ENCODE measurements at places on chromosomes 6 and 20.

GRCh38 chr6:43454290-43454695 lies 1.1 kb downstream of the DLK2 start:
- DNase-seq = no peak

DNA sequence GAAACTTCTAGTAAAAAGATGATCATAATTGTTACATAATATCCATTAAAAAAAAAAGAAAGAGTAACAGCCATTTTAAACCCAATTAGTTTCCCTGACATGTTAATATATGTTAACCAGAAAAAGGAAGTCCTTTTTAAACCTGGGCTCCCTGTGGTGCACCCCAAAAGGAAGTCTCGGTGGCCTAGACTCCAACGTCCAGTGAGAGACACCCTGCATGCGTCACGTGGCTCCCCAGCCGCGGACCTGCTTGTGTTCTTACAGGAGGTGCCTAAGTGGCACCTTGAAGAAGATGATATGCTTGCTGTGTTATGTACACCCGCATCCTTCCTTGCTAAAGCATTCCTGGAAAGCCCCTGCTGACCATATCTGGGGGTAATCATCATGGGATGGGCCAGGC lies 50.1 kb downstream of the FOXC1 start:
- DNase-seq = no peak

GRCh38 chr6:133548423-133549159 lies 307.4 kb downstream of the EYA4 start:
- no peak for DNase-seq

DNA sequence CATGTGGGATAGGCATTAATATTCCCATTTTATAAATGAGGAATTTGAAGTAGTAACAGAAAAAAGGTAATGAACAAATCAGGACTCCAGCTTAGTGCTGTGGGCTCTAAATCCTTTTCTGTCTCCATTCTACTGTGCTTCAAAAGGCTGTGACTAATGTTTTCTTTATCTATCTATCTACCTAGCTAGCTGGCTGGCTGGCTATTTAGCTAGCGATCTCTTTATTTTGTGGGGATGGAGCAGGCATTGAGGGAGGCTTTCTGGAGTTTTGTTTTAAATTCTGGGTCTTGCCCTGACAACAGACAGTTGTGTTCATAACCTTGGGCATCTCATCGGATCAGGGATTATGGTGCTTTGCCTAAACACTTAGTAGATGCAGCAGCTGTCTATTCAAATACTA lies 139.2 kb downstream of the SOX4 start:
- no peak for DNase-seq

DNA sequence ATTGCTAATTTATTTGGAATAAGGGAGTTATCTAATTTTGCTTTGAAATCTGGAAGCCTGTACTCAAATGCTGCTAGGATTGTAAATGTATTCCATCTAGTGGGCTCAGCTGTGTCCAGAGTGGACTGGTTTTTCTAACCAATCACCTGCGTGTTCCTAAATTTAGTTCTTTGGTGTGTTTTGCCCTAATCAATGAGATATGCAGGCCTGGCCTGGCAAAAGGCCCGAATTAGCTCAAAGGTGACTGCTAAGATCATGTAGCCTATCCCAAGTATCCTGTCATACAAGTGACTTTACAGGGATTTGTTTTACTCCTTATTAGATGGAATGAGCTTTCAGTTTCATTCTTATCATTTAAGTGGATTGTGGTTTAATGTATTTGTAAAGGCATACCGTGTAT lies 51.3 kb upstream of the ARMC2 start:
- DNase-seq = no peak

- DNase-seq = peak; percentile 39
These were observed 89.0 kb downstream of the CD40 start for GRCh38 chr20:46206992-46207549.

- peak; percentile 75 for DNase-seq
These were observed 23.0 kb upstream of the GTSF1L start for GRCh38 chr20:43749734-43750294.

DNA sequence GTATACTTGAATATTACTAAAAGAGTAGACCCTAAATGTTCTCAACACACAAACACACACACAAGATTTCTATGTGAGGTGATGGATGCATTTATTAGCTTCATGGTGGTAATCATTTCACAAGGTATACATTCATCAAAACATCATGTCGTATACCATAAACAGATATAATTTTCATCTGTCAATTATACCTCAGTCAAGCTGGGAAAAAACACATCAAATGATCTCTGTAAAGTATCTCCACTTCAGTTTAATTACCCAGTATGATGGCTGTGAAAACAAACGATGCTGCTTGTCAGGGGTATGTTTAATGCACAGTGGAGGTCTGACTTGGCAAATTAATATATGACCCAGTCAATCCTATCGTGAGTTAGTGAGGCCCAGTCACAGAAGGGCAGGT lies 157.2 kb downstream of the MTFR2 start:
- DNase-seq = no peak

- no peak for DNase-seq
These were observed 10.5 kb downstream of the ZNFX1 start for GRCh38 chr20:49267327-49267726.

DNA sequence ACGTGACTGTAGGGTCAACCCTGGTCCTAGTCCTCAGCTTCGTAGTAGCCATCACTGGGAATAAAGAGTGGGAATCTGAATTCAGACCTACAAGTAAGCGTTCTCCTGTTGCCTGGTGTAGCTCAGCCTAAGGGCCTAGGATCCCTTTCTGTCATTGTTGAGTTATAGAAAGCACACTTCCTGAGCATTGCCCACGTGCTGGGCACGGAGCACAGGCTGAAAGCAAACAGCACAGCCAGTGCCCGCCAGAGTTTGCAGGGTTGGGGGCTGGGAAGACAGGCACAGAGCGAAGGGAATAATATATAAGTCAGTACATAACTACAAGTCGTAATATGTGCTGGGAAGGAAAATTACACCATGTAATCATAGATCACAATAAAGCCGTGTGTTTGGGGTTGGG lies 166.3 kb downstream of the TBXT start:
- DNase-seq = no peak

- no peak for DNase-seq
These were observed 5.3 kb upstream of the FBXO9 start for GRCh38 chr6:53059648-53060589.

GRCh38 chr6:41573985-41574384 lies 27.8 kb downstream of the FOXP4 start:
- no peak for DNase-seq

Measured in T47D (cell line).